ENCODE measurements at places on chromosomes 13 and 19. TPM values are rescaled to one million over a fixed set of nuclear protein-coding genes. Genes with fewer than 3 reads are reported as not detected.

The NCAN gene
- polyA plus RNA-seq: 0.03 TPM

The MBD3L2 gene
- polyA plus RNA-seq: not detected

The CATSPERD gene
- not detected for polyA plus RNA-seq

The TEX26 gene
- polyA plus RNA-seq: 3.4 TPM

The PRODH2 gene
- polyA plus RNA-seq: 30.4 TPM

The C19orf73 gene
- polyA plus RNA-seq: 0.80 TPM

The ZNF728 gene
- 0.14 TPM for polyA plus RNA-seq

The FUT3 gene
- 0.26 TPM for polyA plus RNA-seq

The PRR20D gene
- not detected for polyA plus RNA-seq

The CRB3 gene
- polyA plus RNA-seq: 25.1 TPM

The KMT2B gene
- polyA plus RNA-seq: 24.8 TPM

The CLEC17A gene
- polyA plus RNA-seq: 0.17 TPM

The PRX gene
- 11.9 TPM for polyA plus RNA-seq

The MCEMP1 gene
- not detected for polyA plus RNA-seq

The CDC42EP5 gene
- polyA plus RNA-seq: 20.2 TPM

The ZNF429 gene
- polyA plus RNA-seq: 27.1 TPM

The C13orf46 gene
- 0.18 TPM for polyA plus RNA-seq

The LILRA1 gene
- polyA plus RNA-seq: 0.61 TPM

The SHANK1 gene
- 5.0 TPM for polyA plus RNA-seq

The LGALS7 gene
- 0.40 TPM for polyA plus RNA-seq

The SIGLEC9 gene
- polyA plus RNA-seq: 1.3 TPM

The PVR gene
- polyA plus RNA-seq: 26.1 TPM

The ETV2 gene
- polyA plus RNA-seq: 0.75 TPM

The ICAM5 gene
- polyA plus RNA-seq: 0.10 TPM

The ZNF729 gene
- 0.76 TPM for polyA plus RNA-seq

The ZNF224 gene
- 24.9 TPM for polyA plus RNA-seq

The VSTM2B gene
- polyA plus RNA-seq: 0.17 TPM

The DAND5 gene
- polyA plus RNA-seq: 0.11 TPM

The INSR gene
- 29.2 TPM for polyA plus RNA-seq

The OR7C1 gene
- 0.10 TPM for polyA plus RNA-seq

The SMIM44 gene
- polyA plus RNA-seq: not detected

The CEBPG gene
- polyA plus RNA-seq: 25.8 TPM

Measured in right renal cortex interstitium (tissue), 3 donors.